Hematopoietic multipotent progenitor cell treated with erythropoietin and hydrocortisone succinate and interleukin-3 and kit ligand, for 6 days (in vitro differentiated cells): ENCODE measurements at places on chromosomes 7 and 10.

DNA sequence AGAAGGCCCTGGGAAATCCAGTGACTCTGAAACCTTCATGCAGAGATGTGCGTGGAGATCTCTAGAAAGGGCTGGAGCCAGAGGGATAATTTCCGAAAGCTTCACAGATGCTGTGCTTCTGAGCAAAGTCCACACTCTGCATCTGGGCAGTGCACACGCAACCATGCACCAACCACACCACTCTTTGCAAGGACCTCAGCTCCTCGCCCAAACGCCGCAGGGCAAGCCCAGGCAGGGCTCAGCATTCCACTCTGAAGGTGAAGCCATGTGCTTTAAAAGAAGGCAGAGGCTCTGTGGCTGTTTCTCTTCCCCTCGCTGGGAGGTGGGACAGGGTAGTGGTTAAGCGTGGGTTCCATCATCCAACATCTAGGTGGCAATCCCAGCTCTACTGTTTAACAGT lies 48.4 kb downstream of the ASB13 start:
- no peak for DNase-seq

DNA sequence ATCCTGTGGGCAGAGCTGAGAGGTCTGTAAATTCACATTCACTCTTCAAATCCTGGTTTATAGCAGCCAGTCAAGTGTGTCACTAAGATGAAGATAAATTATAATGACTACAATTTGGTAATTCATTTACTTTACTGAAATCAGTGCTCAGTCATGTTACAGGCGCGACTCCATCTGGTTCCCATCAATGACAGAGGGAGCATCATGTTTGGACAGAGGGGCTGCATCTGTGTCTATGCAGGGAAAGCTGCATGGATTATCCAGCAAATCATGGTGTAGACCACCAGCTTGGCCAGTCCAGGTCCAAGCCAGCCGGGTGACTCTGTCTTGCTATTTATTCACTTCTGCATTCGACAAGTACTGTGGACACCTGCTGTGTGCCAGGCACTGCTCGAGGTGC lies 214.1 kb upstream of the ZNF32 start:
- DNase-seq, result no peak

- DNase-seq, result no peak
Observed at GRCh38 chr10:87634311-87634710, 25.4 kb upstream of the PAPSS2 start.

GRCh38 chr10:83248106-83248631 lies 891.1 kb upstream of the GHITM start:
- DNase-seq, result no peak

DNA sequence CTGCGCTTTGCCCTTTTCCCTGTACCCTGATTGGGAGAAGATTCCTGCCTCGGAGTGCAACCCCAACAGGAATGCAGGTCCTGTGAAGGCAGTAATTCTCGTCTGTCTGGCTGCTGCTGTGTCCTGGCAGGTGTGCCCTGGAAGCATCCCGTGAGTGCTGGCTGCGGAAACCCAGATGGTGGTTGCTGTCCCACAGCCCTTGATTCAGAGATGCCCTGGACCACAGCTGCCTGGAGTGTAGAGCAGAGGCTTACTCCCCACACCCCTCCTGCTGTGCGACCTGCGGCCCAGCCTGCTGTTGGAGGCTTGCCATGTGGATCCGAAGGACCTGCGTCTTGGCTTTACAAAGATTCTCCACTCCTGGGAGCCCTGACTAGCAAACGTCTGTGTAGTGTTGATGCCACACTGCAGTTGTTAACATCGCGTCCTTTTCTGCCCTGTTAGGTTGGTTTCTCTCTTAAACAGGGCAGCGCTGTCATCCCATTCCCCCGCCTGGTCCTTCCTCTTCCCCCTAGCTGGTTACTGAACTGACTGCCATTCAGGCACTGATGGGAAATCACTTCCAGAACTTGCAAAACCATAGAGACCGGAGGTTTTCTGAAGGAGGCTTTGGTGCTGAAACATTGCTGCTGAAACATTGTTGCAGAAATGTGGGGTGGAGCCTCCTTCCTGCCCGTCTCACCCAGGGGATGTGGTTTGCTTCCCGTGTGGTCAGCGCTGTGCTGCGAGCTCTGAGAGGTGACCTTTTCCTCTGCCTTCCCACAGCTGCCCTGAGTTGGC lies 53.3 kb downstream of the DNAJB6 start:
- DNase-seq, result peak; percentile 76

- DNase-seq, result no peak
Observed at GRCh38 chr10:124151466-124152095, 58.2 kb upstream of the CHST15 start.

DNA sequence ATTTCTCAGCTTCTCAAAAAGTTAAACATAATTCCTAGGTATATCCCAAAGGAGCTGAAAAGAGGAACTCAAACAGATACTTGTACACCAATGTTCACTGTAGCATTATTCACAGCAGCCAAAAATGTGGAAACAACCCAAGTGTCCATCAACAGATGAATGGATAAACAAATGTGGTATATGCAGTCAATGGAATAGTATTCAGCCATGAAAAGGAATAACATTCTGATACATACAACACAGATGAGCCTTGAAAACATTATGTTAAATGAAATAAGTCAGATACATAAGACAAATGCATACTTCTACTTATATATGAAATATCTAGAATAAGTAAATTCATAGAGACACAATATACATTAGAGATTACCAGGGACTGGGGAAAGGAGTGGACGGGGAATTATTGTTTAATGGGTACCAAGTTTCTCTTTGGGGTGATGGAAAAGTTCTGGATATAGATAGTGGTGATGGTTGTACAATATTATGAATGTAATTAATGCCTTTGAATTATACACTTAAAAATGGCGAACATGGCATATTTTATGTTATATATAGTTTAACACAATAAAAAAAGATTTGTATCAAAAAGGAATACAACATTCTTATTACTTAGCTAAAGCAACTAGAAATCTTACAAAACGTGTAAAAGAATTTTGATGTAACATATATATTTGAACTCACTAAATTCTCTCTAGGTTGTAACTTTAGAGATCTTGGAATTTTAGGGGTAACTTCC lies 15.0 kb downstream of the PEX1 start:
- DNase-seq, result no peak
